ENCODE measurements at places on chromosomes 11 and 22. TPM values are rescaled to one million over a fixed set of nuclear protein-coding genes. Genes with fewer than 3 reads are reported as not detected.

DNA sequence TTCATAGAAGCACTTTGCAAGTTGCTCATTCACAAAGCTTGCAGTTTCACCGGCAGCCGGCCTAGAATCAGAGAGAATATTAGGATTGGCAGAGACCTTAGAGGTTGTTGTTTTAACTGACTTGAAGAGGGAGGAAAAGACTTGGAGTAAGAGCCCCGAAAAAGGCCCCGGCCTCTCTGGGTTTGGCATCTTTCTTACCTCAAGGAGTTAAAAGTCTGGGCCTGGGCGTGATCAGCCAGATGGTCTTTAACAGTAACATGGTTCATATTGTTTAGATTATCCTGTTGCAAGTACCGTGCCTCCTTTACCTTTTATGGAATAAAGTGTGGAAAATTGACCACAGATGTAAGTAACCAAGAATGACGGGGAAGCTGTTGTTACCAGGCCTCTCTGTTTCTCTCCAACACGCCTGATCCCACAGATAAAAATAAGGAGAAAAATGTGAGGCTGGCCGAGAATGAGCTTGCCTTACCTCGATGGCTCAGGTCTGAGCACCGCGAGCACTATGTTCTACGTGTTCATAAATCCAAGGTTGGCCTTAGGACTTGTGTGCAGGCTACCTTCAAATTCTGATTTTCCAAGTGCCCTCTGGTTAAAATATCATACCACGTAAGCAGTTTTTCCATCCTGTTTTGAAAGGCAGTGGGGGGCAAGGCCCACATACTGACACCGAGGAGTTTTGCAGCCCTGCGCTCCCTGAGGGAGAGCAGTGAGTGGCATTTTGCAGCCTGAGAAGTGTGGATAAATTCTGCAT, 56.4 kb downstream of the PARVA start:
- H3K4me3 ChIP-seq, result no peak overlapping the region
- no peak for DNase-seq
- no peaks in the 10 kb centered on the region for H3K36me3 ChIP-seq
- H3K27ac ChIP-seq, result peak overlapping the region; percentile 13
- H3K27me3 ChIP-seq, result no peaks in the 10 kb centered on the region
- peaks cover 52% of the 10 kb centered on the region for H3K4me1 ChIP-seq

DNA sequence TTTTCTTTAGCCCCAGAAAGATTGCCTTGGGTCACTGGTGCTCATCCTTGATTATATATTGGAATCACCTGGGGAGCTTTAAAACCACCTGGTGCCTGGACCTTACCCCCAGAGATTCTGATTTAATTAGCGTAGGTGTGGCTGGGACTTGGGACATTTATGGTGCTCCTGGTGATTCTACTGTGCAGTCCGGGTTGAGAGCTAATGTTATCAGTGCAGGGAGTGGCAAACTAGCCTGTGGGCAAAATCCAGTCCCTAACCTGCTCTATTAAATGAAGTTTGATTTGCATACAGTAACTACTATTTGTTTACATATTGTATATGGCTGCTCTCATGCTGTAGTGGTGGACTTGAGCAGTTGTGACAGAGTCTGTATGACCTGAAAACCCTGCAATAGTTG, 134.0 kb upstream of the SORL1-AS1 start:
- no peaks in the 10 kb centered on the region for H3K4me1 ChIP-seq
- no peaks in the 10 kb centered on the region for H3K36me3 ChIP-seq
- DNase-seq, result no peak
- no peak overlapping the region for H3K4me3 ChIP-seq
- H3K27ac ChIP-seq, result no peak overlapping the region

Gene CDC42EP1
- 84.7 TPM for total RNA-seq

DNA sequence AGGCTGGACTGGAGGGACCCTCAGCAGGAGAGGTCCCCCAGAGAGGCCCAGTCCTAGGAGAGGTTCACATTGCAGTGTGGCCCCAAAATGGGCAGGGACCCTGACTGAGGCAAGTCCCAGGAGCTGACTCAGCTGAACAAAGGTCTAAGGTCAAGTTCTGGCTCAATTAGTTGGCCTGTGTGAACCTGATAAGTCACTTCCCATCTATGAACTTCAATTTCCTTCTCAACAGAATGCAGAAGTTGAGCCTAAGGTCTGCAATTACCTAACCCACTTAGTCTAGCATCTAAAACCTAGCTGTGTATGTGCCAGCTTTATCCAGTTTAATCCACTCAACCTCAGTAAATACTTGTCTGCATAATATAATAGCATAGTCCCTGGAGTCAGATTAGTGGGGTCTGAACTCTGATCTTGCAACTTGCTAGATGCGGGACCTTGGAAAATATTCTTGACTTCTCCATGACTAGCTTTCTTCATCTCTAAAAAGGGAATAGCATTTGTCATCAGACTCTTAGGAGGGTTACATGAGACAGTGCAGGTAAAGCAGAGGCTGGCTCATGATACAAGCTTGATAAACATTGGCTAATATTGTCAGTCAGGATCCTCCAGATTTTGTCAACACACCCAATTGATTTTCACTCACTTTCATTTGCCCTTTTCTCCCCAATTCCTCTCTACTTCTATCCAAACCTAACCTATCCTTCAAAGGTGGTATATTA, 465.5 kb downstream of the INSC start:
- DNase-seq, result no peak
- no peaks in the 10 kb centered on the region for H3K27me3 ChIP-seq
- H3K4me3 ChIP-seq, result no peak overlapping the region
- no peaks in the 10 kb centered on the region for H3K4me1 ChIP-seq
- H3K36me3 ChIP-seq, result no peaks in the 10 kb centered on the region

- DNase-seq, result no peak
- H3K27me3 ChIP-seq, result no peaks in the 10 kb centered on the region
- H3K4me3 ChIP-seq, result peak overlapping the region; percentile 98
Observed at GRCh38 chr11:43358279-43358800, 380 bp upstream of the TTC17 start.

DNA sequence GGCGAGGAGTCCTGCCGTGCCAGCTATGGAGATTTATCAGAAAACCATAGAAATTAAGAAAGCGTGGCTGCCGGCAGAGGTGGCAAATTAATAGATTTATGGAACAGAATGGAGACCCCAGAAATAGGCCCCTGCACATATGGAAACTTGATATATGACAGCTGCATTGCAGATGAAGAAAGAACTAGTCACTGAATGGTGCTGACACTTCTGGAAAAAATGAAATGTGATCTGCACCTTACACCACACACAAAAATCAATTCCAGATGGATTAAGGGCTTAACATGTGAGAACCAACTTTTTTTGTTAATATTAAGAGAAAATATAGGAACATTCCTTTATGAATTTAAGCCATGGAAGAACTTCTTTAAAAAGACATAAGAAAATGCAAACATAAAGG, 40.3 kb upstream of the TSKU start:
- H3K4me3 ChIP-seq, result no peak overlapping the region
- H3K27me3 ChIP-seq, result no peaks in the 10 kb centered on the region
- no peaks in the 10 kb centered on the region for H3K4me1 ChIP-seq
- no peak overlapping the region for H3K27ac ChIP-seq

DNA sequence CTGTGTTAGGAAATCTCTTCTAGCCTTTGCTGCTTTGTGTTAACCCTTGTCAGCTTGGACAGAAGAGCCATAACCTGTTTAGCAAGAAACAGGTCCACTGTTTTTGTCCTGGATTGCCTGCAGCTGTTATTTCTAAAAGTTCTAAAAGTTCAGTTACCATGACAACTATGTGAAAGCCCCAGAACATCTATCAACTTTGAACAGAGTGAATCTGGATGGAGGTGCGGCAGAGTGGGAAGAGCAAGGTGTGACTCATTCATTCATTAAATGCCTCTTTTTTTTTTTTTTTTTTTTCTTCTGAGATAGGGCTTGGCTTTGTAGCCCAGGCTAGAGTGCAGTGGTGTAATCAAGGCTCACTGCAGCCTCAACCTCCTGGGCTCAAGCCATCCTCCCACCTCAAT, 50.5 kb downstream of the RBX1 start:
- H3K4me3 ChIP-seq, result no peak overlapping the region
- no peaks in the 10 kb centered on the region for H3K4me1 ChIP-seq
- no peak overlapping the region for H3K27ac ChIP-seq
- no peaks in the 10 kb centered on the region for H3K36me3 ChIP-seq

Gene OR51B6
- not detected for total RNA-seq

Gene FZD4
- total RNA-seq, result 54.4 TPM

GRCh38 chr11:119376197-119376847, 5.2 kb downstream of the USP2 start:
- no peaks in the 10 kb centered on the region for H3K27me3 ChIP-seq
- no peaks in the 10 kb centered on the region for H3K36me3 ChIP-seq
- peaks cover 90% of the 10 kb centered on the region for H3K4me1 ChIP-seq
- H3K27ac ChIP-seq, result peak overlapping the region; percentile 95
- peak; percentile 72 for DNase-seq

DNA sequence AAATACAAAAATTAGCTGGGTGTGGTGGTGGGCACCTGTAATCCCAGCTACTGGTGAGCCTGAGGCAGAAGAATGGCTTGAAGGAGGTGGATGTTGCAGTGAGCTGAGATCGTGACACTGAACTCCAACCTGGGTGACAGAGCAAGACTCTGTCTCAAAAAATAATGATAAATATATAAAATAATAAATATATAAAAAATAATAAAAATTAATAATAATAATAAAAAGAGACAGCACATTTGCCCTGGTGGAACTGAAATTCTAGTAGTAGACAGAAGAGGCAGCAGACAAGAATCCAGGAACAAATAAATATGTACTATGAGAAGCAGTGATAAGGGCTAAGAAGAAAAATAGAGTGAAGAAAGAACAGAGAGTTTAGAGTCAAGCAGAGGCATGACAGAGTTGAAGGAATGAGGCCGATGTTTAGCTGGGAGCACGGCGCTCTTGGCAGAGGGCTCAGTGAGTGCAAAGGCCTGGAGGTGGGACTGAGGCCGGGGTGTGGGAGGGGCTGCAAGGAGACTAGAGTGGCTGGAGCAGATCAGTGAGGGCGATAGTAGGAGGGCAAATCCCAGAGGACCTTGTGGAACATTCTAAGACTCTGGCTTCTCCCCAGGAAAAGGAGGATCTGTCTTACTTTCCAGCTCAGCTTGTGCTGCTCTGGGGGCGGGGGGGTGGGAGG, 410.3 kb downstream of the MN1 start:
- no peak overlapping the region for H3K4me3 ChIP-seq
- H3K27ac ChIP-seq, result no peak overlapping the region
- H3K27me3 ChIP-seq, result no peaks in the 10 kb centered on the region
- no peaks in the 10 kb centered on the region for H3K36me3 ChIP-seq
- no peaks in the 10 kb centered on the region for H3K4me1 ChIP-seq

GRCh38 chr11:11584530-11584810, 37.3 kb downstream of the GALNT18 start:
- no peak overlapping the region for H3K4me3 ChIP-seq
- H3K36me3 ChIP-seq, result no peaks in the 10 kb centered on the region
- no peak overlapping the region for H3K27ac ChIP-seq
- H3K27me3 ChIP-seq, result no peaks in the 10 kb centered on the region
- no peak for DNase-seq

Gene NADSYN1
- total RNA-seq, result 71.2 TPM

GRCh38 chr11:113153847-113154246, 160.5 kb upstream of the TTC12 start:
- H3K4me1 ChIP-seq, result no peaks in the 10 kb centered on the region
- no peak for DNase-seq
- no peaks in the 10 kb centered on the region for H3K36me3 ChIP-seq
- no peak overlapping the region for H3K27ac ChIP-seq
- H3K4me3 ChIP-seq, result no peak overlapping the region
- no peaks in the 10 kb centered on the region for H3K27me3 ChIP-seq

GRCh38 chr22:26975865-26976264, 318.5 kb downstream of the MIAT start:
- H3K36me3 ChIP-seq, result no peaks in the 10 kb centered on the region
- no peak overlapping the region for H3K4me3 ChIP-seq
- no peak overlapping the region for H3K27ac ChIP-seq
- no peak for DNase-seq
- H3K4me1 ChIP-seq, result no peaks in the 10 kb centered on the region

DNA sequence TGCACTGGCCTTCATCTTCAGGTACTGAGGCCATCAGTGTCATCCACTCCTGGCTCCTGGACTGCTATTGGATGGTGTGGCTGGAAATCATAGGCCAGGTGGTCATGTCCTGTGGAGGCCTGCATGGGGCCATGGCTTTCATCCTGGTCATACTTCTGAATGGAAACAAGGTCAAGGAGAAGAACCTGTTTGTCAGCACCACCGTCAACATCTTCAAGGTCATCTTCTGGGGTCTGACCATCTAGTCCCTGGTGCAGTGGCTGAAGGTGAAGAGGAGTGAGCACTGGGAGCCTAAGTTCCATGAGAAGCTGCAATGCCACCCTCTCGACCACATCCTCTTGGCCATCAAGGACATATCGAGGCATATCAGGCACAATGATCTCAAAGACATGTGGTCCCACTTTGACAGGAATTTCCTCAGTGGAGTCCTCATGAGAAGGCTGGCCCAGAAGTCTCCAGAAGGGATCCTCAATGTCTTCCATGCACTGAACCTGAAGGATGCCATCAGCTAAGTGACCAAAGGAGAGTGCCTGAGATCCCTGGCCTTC, 120.0 kb upstream of the SERPIND1 start:
- H3K4me3 ChIP-seq, result no peak overlapping the region
- H3K4me1 ChIP-seq, result no peaks in the 10 kb centered on the region
- no peaks in the 10 kb centered on the region for H3K27me3 ChIP-seq
- DNase-seq, result no peak
- no peaks in the 10 kb centered on the region for H3K36me3 ChIP-seq

- H3K4me1 ChIP-seq, result no peaks in the 10 kb centered on the region
- H3K36me3 ChIP-seq, result no peaks in the 10 kb centered on the region
Observed at GRCh38 chr22:44180706-44181032, at the start of gene PARVG. Gene PARVG (plus strand): TSS chr22:44180925. CDS start chr22:44183330, 2,405 bp downstream.

Gene XKR3
- total RNA-seq, result not detected

DNA sequence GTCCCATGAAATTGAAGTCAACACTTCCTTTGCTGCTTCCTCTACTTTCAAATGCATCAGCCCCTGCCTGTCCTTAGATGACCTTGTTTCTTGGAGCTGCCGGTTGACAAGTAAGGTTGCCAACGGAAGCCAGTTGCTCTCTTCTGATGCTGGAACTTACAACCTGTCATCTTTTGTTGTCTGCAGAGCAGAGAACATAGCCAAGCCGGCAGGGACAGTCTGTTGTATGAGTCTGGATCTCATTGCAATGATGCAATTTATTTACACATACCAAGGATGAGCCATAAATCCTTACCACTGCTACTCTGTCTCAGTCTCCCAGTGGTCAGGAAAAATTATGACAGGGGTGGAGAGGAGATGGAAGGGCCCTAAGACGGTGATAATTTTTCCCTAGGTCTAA, 151.4 kb downstream of the BLID start:
- no peak for DNase-seq
- H3K4me3 ChIP-seq, result no peak overlapping the region
- H3K27ac ChIP-seq, result no peak overlapping the region
- H3K4me1 ChIP-seq, result no peaks in the 10 kb centered on the region
- H3K36me3 ChIP-seq, result no peaks in the 10 kb centered on the region

Measured in body of pancreas (tissue), 4 donors.